Spinal cord (tissue), 10 donors: ENCODE measurements at places on chromosomes 1 and 21. TPM values are rescaled to one million over a fixed set of nuclear protein-coding genes. Genes with fewer than 3 reads are reported as not detected.

GRCh38 chr1:183870351-183871077 lies 65.6 kb downstream of the RGL1 start:
- H3K27ac ChIP-seq = peak overlapping the region; percentile 84
- no peaks in the 10 kb centered on the region for H3K27me3 ChIP-seq
- no peak for DNase-seq

GRCh38 chr1:199163670-199164069 lies 524.8 kb downstream of the PTPRC start:
- H3K27me3 ChIP-seq = no peaks in the 10 kb centered on the region
- no peak overlapping the region for H3K27ac ChIP-seq
- H3K4me1 ChIP-seq = no peaks in the 10 kb centered on the region
- DNase-seq = no peak
- no peaks in the 10 kb centered on the region for H3K36me3 ChIP-seq
- no peak overlapping the region for H3K4me3 ChIP-seq

DNA sequence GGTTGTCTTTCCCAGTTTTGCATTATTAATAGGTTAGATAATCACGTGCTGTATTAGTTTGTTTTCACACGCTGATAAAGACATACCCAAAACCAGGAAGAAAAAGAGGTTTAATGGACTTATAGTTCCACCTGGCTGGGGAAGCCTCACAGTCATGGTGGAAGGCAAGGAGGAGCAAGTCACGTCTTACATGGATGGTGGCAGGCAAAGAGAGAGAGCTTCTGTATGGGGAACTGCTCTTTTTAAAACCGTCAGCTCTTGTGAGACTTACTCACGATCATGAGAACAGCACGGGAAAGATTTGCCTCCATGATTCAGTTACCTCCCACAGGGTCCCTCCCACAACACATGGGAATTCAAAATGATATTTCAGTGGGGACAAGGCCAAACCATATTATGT lies 2.3 kb upstream of the VCAM1 start:
- no peaks in the 10 kb centered on the region for H3K27me3 ChIP-seq
- H3K4me3 ChIP-seq = no peak overlapping the region
- H3K4me1 ChIP-seq = no peaks in the 10 kb centered on the region

DNA sequence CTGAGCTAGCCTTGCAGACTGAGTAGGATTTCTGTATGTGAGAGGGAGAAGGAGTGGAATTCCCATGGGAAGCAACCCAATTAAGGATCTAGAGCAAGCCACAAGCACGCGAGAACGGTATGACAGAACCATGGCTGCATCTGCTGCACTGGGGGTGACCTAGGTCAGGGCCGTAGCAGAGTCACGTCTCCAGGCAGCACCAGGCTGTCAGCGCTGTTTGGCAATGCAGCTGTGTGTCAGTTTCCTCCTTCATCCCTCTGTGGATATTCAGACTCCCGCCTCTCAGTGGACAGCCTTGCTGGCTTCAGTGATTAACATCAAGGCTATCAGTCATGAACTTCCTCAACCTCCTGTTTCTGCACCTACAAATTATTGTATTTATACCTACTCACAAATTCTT lies 118.1 kb upstream of the PPP2R5A start:
- H3K36me3 ChIP-seq = no peaks in the 10 kb centered on the region
- no peak for DNase-seq
- no peaks in the 10 kb centered on the region for H3K27me3 ChIP-seq
- H3K4me1 ChIP-seq = no peaks in the 10 kb centered on the region
- no peak overlapping the region for H3K27ac ChIP-seq

GRCh38 chr1:86708920-86709319 lies 4.5 kb downstream of the SH3GLB1 start:
- no peaks in the 10 kb centered on the region for H3K36me3 ChIP-seq

DNA sequence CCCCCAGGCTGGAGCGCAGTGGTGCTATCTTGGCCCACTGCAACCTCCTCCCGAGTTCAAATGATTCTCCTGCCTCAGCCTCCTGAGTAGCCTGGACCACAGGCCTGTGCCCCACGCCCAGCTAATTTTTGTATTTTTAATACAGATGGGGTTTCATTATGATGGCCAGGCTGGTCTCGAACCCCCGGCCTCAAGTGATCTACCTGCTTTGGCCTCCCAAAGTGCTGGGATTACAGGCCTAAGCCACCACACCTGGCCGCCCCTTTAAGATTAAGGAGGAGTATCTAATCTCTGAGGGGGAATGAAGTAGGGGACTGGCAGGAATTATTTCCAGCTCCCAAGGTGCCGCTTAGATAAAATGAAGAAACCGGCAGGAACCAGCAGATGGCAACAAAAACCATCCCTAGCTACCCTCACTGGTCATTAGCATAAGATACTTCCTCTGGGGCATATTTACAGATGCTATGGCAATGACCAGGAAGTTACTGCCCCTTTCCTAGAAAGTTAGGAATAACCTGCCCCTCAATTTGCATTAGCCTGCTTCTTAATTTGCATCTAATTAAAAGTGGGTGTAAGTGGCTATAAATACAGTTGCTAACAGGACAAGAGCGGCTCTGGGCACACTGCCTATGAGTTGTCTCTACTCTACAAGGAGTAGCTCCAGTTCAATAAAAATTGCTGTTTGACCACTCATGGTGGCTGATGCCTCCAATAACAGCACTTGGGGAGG lies 7.1 kb upstream of the NSUN4 start:
- no peaks in the 10 kb centered on the region for H3K4me1 ChIP-seq
- H3K36me3 ChIP-seq = no peaks in the 10 kb centered on the region
- H3K27ac ChIP-seq = no peak overlapping the region
- peak; percentile 7 for DNase-seq
- H3K4me3 ChIP-seq = no peak overlapping the region
- H3K27me3 ChIP-seq = no peaks in the 10 kb centered on the region

DNA sequence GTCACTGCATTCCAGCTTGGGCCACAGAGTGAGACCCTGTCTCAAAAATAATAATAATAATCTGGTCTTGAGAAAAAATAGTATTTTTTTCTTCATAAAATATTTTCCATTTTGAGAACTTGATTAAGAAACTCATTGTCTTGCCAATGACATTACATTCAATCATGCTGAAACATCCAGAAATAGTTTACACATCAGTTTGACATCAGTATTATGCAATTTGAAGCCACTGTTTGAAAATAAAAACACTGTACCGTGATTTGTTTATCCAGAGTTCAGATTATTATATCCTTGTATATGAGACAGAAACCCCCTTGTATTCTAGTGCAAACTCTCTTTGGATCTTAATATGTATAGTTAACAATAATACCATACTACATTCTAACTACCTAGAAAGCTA lies 6.9 kb downstream of the FMO2 start:
- H3K27me3 ChIP-seq = no peaks in the 10 kb centered on the region
- no peaks in the 10 kb centered on the region for H3K36me3 ChIP-seq
- no peak for DNase-seq
- no peaks in the 10 kb centered on the region for H3K4me1 ChIP-seq
- no peak overlapping the region for H3K27ac ChIP-seq

- DNase-seq = peak; percentile 6
- no peaks in the 10 kb centered on the region for H3K27me3 ChIP-seq
- no peaks in the 10 kb centered on the region for H3K36me3 ChIP-seq
- no peak overlapping the region for H3K27ac ChIP-seq
- no peak overlapping the region for H3K4me3 ChIP-seq
Measured at GRCh38 chr1:194809215-194809614, 1622.8 kb upstream of the B3GALT2 start.

DNA sequence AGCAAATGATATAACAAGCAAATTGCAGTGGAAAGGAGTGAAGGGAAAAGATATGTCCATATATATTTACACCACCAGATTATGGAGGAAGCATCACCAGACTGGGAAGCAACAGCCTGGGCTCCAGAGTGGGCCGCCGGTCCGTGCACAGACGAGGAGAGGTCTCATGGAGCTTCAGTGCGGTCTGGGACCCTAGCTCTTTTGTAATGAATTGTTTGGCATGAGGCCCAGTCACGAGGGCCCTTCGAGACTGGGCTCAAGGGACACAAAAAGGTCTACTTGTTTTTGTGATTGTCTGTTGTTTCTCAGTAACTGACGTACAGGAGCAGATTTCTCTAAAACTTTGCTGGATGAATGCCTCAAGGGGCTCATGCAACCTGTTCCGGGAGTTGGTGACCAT lies 12.9 kb upstream of the STUM start:
- no peak overlapping the region for H3K4me3 ChIP-seq
- no peaks in the 10 kb centered on the region for H3K36me3 ChIP-seq
- peaks cover 7% of the 10 kb centered on the region for H3K4me1 ChIP-seq
- H3K27me3 ChIP-seq = no peaks in the 10 kb centered on the region
- no peak overlapping the region for H3K27ac ChIP-seq
- DNase-seq = no peak

DNA sequence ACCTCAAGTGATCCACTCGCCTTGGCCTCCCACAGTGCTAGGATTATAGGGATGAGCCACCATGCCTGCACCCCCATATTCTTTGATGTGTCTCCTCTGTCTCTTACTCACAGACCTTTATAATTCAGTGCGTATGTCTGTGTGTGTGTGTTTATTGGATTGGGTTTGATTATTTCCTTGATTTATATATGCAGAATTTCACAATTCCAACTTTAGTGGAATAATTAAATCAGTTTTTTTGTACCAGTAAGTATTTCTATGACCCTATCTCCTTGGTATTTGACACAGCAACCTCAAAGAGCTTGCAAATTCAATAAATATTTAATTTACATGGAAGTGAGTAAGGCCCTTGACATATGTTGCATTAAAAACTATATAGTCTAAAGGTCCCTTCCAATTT lies 333.9 kb upstream of the ADAMTS5 start:
- no peaks in the 10 kb centered on the region for H3K4me1 ChIP-seq
- no peaks in the 10 kb centered on the region for H3K27me3 ChIP-seq
- DNase-seq = no peak
- H3K36me3 ChIP-seq = no peaks in the 10 kb centered on the region
- H3K4me3 ChIP-seq = no peak overlapping the region

DNA sequence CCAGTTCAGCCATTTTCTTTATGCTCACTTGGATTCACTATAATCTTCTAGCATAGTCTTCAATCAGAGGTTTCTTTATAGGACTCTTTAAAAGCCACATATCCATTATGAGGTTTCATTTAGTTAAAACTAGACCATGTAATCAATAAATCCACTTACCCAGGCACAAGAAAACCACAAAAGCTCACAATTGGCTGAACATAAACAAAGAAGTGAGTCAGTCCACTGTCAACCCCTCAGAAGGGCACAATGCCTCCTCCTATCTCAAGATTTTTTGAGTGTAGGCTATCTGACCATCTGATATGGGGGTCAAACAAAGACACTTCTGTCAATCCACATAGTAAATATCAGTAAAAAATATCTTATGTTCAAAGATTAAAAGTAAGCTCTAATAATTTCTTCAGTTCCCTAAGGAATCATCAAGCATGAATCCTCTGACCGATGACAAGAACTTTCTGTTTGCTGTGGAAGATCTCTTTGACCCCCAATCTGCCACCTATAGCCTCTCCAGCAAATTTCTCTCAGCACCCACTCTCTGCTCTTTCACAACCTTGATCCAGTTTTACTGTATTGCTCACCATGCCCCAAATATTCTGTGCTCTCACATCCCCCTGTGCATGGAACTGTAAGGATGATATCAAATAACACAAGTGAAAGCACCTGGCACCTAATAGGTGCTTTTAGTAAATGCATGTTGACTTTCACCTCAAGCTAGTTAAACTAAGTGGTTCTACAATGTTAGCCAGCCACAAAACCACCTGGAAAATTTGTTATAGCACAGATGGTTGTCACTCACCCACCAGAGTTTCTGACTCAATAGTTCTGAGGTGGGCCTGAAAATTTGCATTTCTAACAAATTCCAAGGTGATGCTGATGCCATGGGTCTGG lies 16.7 kb downstream of the RAB3B start:
- no peak for DNase-seq
- H3K4me3 ChIP-seq = no peak overlapping the region
- H3K27me3 ChIP-seq = no peaks in the 10 kb centered on the region
- no peak overlapping the region for H3K27ac ChIP-seq
- H3K36me3 ChIP-seq = no peaks in the 10 kb centered on the region

- H3K27ac ChIP-seq = no peak overlapping the region
- H3K4me3 ChIP-seq = no peak overlapping the region
- no peaks in the 10 kb centered on the region for H3K4me1 ChIP-seq
- DNase-seq = no peak
Measured at GRCh38 chr1:37423810-37424209, 50.6 kb upstream of the ZC3H12A start.

DNA sequence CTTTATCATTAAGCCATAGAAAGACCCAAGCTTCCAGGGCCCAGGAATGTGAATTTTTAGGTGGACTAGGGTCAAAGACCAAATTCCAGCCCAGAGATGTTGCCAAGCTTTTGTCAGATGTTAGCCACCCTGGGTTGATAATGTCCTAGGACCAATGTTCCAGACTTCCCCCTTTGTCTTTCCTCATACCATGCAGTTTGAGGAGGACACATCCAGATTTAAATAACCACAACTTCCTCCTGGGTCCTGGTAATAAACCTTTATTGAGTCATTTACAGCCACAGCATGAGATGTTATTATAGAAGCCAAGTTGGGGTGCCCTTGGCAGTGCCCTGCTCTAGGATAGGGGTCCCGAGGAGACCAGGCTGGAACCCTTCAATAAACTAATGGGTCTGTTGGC lies 5.9 kb downstream of the TNR start:
- no peaks in the 10 kb centered on the region for H3K27me3 ChIP-seq
- H3K36me3 ChIP-seq = no peaks in the 10 kb centered on the region
- DNase-seq = no peak
- H3K4me3 ChIP-seq = no peak overlapping the region
- H3K4me1 ChIP-seq = peaks cover 23% of the 10 kb centered on the region
- no peak overlapping the region for H3K27ac ChIP-seq

DNA sequence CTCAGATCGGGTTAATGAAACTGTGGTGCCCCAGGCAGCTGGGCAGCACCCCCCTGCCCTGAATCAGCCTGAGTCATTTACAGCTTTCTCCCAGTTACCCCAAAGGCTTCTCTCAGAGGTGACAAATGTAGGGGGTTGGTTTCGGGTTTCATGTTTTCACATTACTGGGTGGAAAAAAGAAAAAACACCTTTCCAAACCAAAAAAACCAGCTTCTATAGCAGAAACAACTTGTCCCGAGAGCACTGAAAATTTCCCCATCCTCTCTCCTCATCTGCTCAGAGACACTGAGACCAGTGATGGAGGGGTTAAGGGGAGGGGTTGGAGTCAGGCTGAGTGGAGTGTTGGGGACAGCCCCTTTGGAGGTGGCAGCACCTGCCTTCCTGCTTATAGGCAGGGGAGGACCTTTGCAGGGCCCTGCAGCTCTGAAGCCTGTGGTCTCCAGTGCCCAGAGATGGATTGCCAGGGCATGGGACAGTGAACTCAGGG lies 15.6 kb downstream of the UTP11 start:
- DNase-seq = no peak
- no peaks in the 10 kb centered on the region for H3K27me3 ChIP-seq
- H3K4me1 ChIP-seq = peaks cover 36% of the 10 kb centered on the region
- no peak overlapping the region for H3K4me3 ChIP-seq

- no peak overlapping the region for H3K27ac ChIP-seq
- no peaks in the 10 kb centered on the region for H3K4me1 ChIP-seq
- DNase-seq = no peak
- no peaks in the 10 kb centered on the region for H3K36me3 ChIP-seq
- H3K27me3 ChIP-seq = no peaks in the 10 kb centered on the region
- no peak overlapping the region for H3K4me3 ChIP-seq
Measured at GRCh38 chr1:184843732-184844495, 89.3 kb upstream of the EDEM3 start.

The AKR7A3 gene
- 3.5 TPM for polyA plus RNA-seq

The TIE1 gene
- 24.5 TPM for polyA plus RNA-seq

The NPPB gene
- 4.5 TPM for polyA plus RNA-seq

The SLAMF6 gene
- 0.14 TPM for polyA plus RNA-seq

The FAAH gene
- polyA plus RNA-seq = 34.3 TPM

The LRRC3 gene
- 4.4 TPM for polyA plus RNA-seq
